ENCODE measurements at places on chromosomes 4 and X. TPM values are rescaled to one million over a fixed set of nuclear protein-coding genes. Genes with fewer than 3 reads are reported as not detected.
A peak's percentile ranks its signal among the peaks of the same experiment; 100 is the strongest.

DNA sequence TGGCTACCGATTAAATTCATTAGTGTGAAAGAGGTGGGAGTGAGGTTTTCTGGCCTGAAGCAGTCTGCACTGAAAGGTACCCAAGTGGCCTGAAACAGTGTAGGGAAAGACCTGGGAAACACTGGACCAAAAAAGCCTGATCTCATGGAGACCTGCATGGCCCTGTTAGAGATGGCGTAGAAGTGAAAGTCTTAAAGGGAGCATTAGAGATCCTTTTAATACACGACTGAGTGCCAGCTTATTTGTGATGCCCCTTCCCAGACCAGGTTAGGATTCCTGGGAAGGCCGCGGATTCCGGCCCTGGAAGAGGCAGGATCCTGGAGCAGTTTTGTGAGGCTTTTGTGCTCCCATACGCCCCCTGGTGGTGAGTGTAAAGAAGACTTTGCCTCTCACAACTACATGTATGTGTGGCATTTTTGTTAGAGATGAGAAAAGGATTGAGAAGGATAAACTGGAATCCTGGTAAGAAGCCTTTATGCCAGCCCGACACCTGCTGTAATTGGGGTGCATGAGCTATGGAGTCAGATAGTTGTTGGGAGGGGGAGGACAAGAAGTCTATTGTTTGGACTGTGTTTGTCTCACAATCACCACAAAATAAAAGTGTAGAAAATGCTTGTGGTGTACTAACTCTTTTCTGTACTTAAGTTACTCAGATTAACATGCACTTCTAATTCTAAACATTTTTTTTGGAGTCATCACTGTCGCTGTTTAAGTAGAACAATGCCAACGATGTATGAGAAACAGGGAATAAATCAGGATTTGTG, 54.0 kb downstream of the JADE1 start:
- peak; percentile 80 for DNase-seq

Gene ENPEP
- 18.9 TPM for total RNA-seq

- no peak for DNase-seq
These were observed 62.2 kb downstream of the MFAP3L start for GRCh38 chr4:169963998-169964397.

GRCh38 chr4:184021389-184021788, 116.3 kb downstream of the STOX2 start:
- DNase-seq = no peak

Data from left lobe of liver (tissue), 2 donors.